Ascending aorta (tissue), 2 donors: ENCODE measurements at places on chromosomes 3 and 15. TPM values are rescaled to one million over a fixed set of nuclear protein-coding genes. Genes with fewer than 3 reads are reported as not detected.

DNA sequence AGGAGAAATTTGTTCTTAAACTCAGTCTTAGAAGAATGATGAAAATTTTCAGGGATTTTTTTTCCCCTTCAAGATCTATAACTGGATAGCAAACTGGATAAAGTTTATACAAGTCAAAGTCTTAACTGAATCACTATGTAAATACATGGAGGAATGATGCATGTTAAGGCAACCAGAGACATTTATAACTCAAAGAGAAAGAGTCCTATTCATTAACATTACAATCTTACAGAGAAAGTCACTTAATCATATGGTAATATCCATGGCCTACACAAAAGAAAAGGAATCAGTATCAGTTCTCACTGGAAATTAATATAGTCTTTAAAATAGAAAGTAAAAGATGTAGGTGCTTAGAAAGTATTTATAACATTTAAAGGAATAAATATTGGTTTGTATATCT, 869.1 kb downstream of the TBL1XR1 start:
- no peak for DNase-seq

DNA sequence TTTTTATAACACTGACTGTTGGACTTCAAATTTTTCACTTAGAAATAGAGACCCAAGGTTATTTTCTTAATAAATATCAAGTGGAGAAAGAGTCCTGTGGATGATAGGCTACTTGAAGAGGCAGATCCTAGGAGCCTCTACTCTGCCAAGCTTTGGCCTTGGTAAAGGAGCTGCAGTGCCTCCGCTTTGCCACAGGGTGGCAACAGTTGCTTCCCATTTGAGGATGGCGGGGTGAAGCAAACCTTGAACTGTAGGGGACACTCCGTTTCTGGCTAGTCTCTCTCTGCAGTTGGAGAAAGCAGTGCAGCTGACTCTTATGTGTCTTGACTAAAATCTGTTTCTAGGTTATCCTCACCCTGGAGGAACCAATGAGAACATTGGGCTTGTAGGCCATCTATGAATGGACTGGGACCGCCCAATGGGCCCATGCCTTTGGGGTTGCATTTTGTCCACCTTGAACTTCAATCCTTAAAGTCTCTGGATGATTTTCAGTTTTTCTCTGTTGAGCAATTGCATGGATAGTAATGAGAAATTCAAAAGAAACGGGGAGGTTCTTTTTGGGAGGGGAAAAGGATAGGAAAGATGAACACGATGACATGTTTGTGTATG, 9.8 kb downstream of the SCG5 start:
- DNase-seq, result no peak

CCDC191 gene
- 0.21 TPM for total RNA-seq

DNA sequence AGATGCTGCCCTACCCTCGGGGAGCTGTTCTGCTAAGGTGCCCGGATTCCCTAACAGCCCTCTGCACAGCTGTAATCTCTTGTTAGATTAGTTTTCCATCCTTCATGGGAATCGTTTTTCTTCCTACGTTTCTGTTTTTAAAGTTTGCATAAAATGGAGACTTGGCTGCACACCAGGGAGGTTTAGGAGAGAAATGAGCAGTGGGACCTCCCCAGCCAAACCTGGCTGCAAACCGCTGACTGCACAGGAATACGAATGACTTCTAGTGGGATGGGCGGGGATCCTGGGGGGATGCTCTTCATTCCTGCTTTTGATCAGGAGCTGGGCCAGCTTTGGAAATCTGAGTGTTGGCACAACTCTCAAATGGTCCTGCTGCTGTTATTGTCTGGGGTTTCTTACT, 77.5 kb downstream of the THSD4 start:
- no peak for DNase-seq

DNA sequence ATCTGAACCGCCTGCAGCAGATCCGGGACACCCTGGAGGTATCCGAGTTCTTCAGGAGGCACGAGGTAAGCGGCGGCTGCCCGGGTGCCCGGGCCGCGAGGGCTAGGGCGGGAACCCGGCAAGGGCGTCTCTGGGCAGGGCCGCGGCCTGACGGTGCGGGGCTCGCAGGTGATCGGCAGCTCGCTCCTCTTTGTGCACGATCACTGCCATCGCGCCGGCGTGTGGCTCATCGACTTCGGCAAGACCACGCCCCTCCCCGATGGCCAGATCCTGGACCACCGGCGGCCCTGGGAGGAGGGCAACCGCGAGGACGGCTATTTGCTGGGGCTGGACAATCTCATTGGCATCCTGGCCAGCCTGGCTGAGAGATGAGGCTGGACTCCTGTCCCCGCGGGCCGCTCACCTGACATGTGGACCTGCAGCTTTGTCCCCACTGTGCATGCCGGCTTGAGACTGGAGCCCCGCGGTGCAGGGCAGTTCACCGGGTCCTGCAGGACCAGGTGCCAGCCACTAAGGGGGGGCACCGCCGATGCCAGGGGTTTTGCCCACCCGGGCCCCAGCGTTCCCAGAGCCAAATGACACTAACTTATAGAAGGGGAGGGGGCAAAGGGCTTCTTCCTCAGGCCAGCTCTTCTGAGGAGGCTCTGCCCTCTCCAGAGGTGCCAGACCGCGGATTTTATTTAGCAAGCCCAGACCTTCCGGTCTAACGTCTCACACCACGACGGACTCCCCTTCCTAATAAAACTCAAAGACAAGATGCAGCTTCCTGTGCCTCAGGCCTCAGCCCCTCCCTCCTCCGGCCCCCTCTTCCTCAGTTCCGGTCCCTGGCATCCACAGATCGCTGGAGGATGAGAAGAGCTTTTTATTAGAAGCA, 9.4 kb downstream of the ITPKA start:
- no peak for DNase-seq

CCDC39 gene
- not detected for total RNA-seq

DNA sequence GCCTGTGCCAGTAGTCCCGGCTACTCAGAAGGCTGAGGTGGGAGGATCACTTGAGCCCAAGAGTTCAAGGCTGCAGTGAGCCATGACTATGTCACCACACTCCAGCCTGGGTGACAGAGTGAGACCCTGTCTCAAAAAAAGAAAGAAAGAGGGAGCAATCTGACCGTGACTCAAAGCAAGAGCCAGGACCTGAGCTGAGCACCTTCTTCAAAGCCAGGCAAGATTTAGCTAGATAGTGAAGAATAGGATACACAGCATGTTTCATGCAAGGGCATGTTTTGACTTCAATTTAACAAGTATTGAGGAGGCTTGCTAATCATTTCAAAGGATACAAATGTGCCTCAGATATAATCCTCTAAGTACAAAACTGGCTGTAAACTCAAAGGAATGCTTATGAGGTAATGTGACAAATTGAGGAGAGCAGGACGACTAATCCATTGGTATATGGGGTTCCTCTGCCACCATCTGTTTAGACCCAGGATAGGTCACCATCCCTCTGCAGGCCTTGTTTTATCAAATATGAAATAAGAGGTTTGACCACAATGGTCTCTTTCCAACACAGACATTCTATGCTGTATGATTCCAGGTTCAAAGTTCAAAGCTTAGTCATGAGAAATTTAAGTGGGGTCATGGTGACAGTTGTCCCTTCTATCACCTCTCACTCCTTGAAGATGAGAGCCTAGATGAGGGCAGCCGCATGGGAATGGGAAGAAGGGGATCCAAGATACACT, 33.2 kb downstream of the RAB27A start:
- no peak for DNase-seq

DNA sequence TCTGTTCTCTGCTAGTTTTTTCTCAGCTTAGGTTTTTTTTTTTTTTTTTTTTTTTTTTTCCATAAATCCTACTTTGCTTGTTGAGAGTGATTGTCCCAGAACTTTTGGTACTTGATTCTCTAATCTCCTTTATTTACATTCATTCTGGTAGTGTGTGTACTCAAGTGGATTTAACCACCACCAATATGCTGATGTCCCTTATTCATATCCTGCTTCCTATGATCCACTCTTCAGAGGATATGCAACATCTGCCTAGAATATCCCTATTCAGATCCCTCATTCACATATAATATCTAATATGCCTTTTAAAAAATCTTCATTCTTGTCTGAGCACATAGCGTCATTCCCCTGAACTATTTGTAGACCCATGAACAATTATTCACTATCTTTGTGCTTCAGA, 342.9 kb downstream of the VGLL3 start:
- DNase-seq, result no peak

GRCh38 chr15:81007428-81008064, 6.8 kb downstream of the TLNRD1 start:
- DNase-seq, result no peak
